ENCODE measurements at places on chromosomes 16 and 17.

- DNase-seq: no peak
Observed at GRCh38 chr16:25941800-25942499, 250.2 kb downstream of the HS3ST4 start.

- DNase-seq: no peak
Observed at GRCh38 chr16:77869997-77870813, 81.8 kb downstream of the VAT1L start.

- no peak for DNase-seq
Observed at GRCh38 chr17:2683912-2684311, 27.7 kb downstream of the CLUH start.

DNA sequence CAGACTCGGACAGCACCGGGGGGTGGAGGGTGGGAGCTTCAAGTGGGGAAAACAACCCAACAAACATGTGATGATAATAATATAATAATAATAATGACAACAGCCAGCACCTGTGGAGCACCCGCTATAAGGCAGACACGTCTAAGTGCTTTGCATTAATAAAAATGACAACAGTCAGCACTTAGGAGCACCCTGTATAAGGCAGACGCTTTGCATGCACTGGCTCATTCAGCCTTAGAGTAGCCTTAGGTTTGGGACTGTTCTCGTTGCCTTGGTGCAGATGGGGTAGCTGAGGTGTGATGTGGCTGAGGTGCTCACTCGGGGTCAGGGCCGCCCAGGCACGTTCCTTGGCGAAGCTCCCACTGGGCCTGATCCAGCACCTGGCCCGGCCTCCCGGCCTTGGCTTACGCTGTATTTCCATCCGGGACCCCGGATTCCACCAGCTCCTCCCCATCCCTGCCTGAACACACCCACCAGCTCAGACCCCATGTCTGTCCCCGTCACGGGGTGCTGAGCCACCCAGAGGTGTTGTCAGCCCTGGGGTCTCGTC lies 144.0 kb upstream of the CIBAR2 start:
- no peak for DNase-seq

DNA sequence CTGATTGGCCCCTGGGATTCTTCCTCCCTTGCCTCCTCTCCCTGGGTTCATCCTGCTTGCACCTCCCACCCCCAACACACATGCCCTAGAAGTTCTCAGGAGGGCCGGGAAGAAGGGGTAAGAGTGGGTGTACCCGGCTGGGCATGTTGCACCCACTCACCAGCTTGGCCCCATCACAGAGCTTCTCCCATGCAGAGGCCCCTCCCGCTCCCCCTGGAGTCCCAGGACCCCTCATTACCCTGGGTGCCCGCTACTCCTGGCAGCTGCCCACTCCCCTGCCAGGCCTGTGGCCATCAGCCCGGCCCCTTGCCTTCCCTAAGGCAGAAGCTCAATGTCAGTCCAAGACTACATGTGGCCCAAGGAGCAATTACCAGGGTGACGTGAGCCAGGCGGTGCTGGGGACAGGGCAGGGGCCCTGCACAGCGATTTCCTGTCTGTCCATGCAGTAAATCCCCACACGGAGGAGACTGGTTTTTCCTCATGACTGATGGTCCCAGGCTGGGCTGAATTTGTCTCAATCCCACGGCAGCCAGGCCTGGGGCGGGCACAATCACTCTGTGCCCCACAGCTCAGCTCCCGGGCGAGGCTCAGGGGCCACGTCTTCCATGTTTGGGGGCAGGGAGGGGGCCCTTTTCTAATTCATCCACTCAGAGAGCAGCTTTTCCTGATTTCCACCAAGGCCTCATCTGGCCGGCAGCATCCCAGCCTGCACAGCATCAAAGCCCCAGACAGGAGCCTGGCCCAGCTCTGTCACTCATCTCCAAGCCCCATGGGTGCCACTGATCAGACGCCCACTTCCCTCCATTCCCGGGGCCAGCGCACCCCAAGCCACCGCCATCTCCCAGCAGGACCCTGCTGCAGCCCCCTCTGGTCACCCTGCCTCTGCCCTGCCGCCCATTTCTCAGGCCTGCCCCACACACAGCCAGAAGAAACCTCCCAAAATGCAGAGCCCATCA lies 234.7 kb downstream of the KATNIP start:
- DNase-seq: no peak

DNA sequence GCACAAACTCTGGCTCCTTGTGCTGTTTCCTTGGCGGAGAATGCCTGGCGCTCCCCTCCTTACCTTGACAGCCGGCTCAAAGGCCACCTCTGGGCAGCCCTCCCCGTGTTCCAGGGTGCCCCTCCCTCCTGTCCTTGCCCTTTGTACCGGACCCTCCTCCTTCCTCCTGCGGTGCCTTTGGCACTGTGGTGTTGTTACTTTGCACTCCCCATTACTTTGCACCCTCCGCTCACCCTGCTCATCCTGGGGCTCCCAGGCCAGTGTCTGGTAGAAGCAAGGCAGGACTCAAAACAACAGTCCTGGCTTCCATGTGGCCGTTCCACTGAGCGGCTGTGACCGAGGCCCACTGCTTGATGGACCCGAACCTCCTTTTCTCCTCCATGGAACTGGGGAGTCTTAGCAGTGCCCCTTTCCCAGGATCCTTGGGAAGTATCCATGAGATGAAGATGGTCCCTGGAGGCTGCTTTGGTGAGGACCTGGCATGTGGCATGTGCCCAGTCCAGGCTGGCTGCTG lies 147.8 kb downstream of the CMIP start:
- DNase-seq: no peak

All from activated naive CD4-positive, alpha-beta T cell treated with anti-CD3 and anti-CD28 coated beads, Interleukin-2, amount 50 U/mL, for 16 hours (primary cell).